IMR-90 (cell line): ENCODE measurements at places on chromosomes 7 and 10. TPM values are rescaled to one million over a fixed set of nuclear protein-coding genes. Genes with fewer than 3 reads are reported as not detected.

- no peaks in the 10 kb centered on the region for H3K36me3 ChIP-seq
- no peak overlapping the region for H3K4me3 ChIP-seq
- DNase-seq: peak; percentile 65
- peaks cover 14% of the 10 kb centered on the region for H3K27me3 ChIP-seq
- H3K27ac ChIP-seq: no peak overlapping the region
Measured at GRCh38 chr10:14648005-14648765, 126.5 kb downstream of the FAM107B start.

DNA sequence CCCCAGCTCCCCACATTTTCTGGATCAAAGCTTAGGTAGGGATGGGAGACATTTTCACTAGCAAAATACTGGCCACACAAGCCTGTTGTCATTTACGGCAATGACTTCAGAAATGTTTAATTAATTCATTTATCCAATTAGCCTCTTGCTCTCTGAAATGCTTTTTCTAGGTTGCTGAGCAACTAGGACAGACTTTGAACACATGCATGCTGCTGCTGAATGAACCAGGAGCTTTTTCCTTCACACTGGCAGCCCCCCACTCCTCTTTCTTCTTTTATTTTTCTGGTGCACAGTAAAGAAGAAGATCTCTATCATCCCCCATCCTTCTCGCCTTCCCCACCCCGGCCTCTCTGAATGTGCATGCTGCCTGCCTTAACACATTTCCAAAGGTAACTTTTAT lies 22.5 kb downstream of the SORCS3 start:
- no peak for DNase-seq
- no peaks in the 10 kb centered on the region for H3K4me1 ChIP-seq
- H3K36me3 ChIP-seq: no peaks in the 10 kb centered on the region
- H3K27ac ChIP-seq: no peak overlapping the region
- no peak overlapping the region for H3K4me3 ChIP-seq

DNA sequence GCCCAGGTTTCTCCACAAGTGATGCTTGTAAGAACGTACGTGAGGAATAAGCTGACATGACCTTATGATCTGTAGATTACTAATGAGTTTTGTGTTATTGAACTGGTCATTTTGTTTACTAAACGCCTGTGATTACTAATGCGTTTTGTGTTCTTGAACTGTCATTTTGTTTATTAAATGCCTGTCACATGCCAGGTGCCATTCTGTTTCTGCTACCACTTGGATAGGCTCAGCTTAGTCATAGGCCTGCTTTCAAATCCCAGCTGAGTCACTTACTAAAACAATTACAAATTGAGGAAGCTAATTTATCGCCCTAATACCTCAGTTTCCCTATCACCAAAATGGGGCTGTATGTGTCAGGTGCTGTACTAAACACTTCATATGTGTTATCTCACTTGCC lies 4.7 kb upstream of the HGF start:
- peak; percentile 50 for DNase-seq
- no peak overlapping the region for H3K4me3 ChIP-seq
- no peak overlapping the region for H3K27ac ChIP-seq
- H3K27me3 ChIP-seq: no peaks in the 10 kb centered on the region

DNA sequence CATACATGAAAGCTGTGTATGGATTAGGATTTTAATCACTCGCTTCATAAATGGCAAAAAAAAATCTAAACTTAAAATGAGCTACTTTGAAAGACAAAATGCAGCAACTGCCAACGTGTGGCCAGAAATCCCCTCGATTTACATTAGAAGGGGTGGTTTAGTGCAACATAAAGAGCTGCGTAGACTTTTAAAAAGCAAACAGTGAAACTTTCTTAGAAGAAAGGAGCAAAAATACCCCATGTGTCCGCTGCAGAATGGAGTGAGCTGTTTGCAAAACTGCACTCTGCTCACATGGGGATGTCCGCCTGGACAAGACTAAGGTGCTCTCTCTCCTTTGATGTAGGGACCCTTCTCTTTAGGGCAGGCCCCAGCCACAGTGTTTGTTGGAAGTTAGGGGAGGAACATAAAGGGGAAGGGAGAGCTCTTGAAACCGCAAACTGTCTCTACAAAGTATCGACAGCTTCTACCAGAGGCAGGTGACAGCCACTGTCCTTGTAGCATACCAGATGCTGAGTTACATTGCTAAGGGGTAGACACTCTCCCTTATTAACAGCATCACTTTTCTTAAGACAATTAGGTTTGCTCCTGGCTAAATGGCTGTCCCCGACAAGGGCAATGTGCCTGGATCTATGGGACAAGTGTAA lies 528.1 kb downstream of the KCNMA1 start:
- H3K27ac ChIP-seq: no peak overlapping the region
- DNase-seq: no peak
- H3K36me3 ChIP-seq: no peaks in the 10 kb centered on the region
- no peak overlapping the region for H3K4me3 ChIP-seq
- H3K27me3 ChIP-seq: no peaks in the 10 kb centered on the region

The SKAP2 gene
- 5.4 and 7.4 TPM in 2 replicates for polyA plus RNA-seq

The ZNF479 gene
- polyA plus RNA-seq: not detected in 2 replicates
